ENCODE measurements at places on chromosomes 6 and 20.

- DNase-seq, result no peak
Measured at GRCh38 chr6:16548121-16548520, 213.1 kb downstream of the ATXN1 start.

DNA sequence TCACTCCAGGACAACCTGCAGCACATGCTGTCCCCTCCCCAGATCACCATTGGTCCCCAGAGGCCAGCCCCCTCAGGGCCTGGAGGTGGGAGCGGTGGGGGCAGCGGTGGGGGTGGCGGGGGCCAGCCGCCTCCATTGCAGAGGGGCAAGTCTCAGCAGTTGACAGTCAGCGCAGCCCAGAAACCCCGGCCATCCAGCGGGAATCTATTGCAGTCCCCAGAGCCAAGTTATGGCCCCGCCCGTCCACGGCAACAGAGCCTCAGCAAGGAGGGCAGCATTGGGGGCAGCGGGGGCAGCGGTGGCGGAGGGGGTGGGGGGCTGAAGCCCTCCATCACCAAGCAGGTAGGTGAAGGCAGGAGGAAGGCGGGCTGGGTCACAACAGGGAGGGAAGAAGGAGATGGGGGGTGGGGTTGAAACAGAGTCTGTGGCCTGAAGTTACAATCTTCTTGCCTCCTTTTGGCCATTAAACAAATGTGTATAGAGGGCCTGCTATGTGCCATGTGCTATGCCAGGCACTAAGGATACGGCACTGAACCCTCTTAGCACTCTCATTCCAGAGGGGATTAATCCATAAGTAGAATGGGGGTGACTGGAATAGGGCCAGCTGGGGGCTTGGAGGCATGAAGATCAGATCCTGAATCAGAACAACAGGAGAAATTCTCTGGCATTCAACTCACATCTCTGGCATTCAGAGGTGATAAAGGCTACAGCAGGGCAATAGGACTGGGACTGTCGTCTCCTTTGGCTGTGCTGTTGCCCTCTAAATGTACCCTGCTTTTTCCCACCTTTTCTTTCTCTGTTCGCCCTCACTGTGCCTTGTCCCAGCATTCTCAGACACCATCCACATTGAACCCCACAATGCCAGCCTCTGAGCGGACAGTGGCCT is 10.5 kb upstream of the ZBTB9 start:
- DNase-seq, result no peak

DNA sequence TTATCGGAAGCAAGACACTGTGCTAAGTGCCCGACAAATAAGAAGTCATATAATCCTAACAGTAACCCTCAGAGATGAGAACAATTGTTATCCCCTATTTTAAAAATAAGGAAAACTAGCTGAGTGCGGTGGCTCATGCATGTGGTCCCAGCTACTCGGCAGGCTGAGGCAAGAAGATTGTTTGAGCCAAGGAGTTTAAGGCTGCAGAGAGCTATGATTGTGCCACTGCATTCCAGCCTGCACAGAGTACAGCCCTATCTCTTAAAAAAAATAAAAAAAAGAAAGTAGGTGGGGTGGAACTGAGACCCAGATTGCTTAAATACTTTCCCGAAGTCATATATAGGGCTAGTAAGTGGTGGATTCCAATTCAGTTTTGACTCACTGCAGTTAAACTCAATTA is 84.7 kb downstream of the UST start:
- DNase-seq, result no peak

- no peak for DNase-seq
Measured at GRCh38 chr6:151400473-151400872, 9.1 kb upstream of the ZBTB2 start.

DNA sequence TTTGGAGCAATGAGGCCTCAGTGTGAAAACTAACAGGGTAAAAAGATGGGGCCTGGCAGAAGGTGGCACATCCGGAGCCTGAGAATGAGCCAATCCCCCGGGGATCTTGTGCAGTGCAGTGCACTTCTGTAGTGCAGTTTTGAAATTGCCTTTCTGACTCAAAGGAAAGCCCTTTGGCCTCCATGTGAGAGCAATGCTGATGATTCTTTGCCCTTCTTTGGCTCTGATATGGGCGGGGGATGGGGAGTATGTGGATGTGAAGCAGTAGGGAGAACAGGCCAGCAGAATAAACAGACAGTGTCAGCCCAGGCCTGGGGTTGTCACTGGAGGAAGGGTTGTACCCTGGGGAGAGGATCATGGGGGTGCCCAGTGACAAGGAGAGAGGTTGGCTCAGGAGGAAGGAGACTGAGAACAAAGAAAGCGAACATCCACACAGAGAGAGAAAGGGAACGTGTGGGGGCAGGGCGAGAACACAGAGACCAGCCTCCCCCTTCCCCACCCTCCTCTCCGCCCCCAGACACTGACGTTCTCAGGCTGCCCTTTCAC is 351.2 kb downstream of the CDC5L start:
- no peak for DNase-seq
